ENCODE measurements at places on chromosomes 7 and 10.

GRCh38 chr7:154777023-154777422 is 225.9 kb downstream of the PAXIP1 start:
- no peak for DNase-seq

DNA sequence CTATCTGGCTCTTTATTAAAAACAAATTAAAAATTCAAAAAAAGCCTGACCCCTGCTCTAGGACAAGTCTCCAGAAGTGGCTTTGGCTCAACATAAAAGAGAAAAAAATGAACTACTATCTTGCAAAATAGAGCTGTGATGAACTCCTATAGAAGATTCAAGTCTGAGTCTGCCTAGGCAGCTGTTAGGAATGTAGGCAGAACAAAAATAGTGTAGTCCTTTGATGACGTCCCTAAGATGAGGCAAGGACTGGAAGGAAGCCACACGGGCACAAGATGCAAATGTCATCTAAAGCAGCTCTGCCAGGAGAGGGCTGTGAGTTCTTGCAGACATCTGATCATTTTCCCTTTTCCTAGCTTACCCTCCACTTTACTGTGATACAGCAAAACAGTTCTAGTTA is 20.5 kb downstream of the ASNS start:
- DNase-seq: no peak

GRCh38 chr10:127195571-127196281 is 665 bp downstream of the INSYN2A start:
- no peak for DNase-seq

GRCh38 chr10:110525349-110526260 is 27.9 kb downstream of the DUSP5 start:
- DNase-seq: no peak

- DNase-seq: no peak
Observed at GRCh38 chr10:29353305-29353704, 64.4 kb downstream of the LYZL1 start.

DNA sequence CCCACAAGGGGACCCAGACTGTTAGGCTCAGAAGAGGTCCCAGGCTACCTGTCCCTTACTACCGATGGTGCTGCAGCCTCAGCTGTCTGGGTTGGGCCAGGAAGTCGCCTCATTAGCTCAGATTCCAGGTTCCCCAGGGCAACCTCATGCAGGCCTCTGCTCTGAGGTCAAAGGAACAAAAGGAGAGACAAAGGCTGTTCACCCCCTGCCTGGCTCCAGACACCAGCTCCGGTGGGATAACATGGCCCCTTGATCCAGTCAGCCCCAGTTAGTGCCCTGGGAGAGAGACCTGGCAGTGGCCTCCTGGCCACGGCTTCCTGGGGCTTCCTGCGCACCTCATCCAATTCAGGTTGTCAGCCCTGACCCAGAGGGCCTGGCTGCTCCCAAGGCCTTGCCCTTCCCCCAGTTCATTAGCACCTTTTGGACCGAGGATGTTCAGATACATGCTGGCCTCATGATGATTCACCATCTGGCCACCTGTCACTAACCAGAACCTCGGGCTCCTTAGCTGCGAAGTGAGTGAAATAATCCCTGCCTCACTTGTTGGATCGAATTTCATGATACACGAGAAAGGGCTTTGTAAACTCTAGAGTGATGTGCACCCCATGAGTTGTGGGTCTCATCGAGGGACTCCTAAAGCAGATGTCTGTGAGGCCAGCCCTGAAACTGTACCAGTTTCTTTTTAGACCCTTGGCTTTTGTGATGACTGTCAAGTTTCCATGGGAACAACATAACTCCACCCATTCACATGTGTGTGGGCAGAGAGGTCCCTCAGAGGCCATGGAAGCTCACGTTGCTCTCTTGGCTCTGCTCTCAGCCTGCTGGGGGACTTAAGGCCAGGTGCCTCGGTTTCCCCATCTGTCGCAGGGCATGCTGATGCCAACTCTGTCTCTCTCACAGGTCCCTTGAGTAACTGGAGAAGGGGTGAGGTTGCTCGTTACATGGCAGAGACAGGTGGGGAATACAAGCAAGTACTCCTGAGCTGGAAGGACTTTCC is 79.5 kb upstream of the PCBD1 start:
- no peak for DNase-seq

DNA sequence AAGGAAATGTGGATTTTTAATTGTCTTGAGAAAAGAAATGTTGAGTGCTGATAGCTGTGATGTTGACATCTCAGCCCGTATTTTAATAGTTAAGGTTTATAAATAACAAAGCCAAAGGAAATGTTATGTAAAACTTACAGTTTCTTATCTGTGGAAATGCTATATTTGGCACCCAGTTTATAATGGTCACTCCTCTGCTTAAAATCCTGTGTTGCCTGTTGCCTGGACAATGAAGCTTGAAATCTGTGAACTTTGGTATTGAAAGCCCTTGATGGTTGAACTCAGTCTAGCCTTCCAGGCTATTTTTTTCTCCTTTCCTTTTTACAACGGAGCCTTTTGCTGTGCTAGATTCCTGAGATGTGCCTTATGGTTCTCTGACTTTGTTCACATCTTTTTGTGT is 46.5 kb downstream of the MCU start:
- no peak for DNase-seq

- DNase-seq: no peak
Observed at GRCh38 chr10:34696423-34696822, 118.7 kb downstream of the PARD3 start.

GRCh38 chr7:35975851-35976454 is 175.1 kb downstream of the SEPTIN7 start:
- peak; percentile 29 for DNase-seq

DNA sequence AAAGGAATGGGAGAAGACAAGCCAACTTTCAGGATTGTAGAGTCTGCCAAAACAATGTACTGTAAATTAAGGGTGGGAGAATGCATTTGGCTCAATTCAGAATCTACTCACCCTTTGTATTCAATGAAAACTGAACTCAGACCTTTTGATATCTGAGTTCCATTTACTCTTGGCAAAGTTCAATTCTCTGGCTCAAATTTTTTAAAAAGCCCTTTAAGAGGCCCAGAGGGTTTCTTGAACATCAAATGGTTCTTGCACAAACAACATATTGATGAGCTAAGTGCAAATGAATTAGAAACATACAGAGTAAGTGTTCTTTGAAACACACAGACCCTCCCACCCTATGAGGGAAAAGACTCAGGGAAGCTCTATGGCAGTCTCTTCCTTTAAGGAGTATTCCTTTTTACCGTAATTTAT is 5.2 kb upstream of the XPNPEP1 start:
- no peak for DNase-seq

DNA sequence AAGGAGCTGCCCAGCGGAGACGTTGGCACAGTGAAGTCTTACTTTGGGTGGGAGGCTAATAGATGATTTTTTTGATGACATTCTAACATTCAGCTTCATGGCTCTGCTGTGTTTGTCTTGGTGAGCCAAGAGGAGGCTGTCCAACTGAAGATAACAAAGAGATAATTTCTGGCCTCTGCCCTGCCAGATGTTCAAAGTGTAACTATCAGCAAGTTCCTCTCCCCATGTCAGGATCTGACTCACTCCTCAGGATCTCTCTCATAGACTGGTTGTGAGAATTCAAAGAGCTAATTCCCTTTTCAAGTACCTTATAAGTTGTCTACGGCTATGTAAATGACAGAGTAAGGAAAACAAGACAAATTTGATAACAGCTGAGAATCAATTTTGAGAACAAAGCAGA is 1340.9 kb downstream of the XPNPEP1 start:
- no peak for DNase-seq

DNA sequence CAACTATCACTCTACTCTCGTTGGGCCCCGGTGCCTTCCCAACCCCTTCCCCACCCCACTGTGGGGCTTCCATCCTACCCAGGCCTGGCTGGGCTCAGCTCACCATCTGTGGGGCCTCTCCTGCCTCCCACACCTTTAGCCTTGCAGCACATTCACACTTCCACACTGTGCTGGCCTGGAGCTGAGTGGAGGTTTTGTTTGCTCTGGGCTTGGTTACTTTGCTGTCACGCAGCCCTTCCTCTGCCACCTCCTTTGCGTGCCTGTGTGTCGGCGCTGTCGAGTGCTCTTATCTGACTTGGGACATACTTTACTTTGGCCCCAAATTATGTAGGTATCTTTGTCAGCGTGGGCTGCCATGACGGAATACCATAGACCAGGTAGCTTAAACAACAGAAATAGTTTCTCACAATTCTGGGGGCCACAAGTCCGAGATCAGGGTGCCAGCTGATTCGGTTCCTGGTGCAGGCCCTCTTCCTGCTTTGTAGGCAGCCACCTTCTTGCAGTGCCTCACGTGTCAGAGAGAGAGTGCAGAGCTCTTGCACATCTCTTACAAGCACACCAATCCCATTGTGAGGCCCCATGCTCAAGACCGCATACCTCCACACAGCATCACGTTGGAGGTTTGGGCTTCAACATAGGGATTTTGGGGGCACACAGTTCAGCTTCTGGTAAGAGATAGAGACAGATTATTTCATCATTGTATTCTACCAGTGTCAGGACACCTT is 89.0 kb downstream of the CUL1 start:
- no peak for DNase-seq

Measured in AG04449 (cell line).